Activated T-cell treated with anti-CD3 and anti-CD28 coated beads, Interleukin-2, amount 50 U/mL, for 1 hour (primary cell): ENCODE measurements at places on chromosomes 4 and X.
A peak's percentile ranks its signal among the peaks of the same experiment; 100 is the strongest.

- DNase-seq: no peak
Measured at GRCh38 chr4:31548823-31549222, 828.7 kb downstream of the PCDH7 start.

DNA sequence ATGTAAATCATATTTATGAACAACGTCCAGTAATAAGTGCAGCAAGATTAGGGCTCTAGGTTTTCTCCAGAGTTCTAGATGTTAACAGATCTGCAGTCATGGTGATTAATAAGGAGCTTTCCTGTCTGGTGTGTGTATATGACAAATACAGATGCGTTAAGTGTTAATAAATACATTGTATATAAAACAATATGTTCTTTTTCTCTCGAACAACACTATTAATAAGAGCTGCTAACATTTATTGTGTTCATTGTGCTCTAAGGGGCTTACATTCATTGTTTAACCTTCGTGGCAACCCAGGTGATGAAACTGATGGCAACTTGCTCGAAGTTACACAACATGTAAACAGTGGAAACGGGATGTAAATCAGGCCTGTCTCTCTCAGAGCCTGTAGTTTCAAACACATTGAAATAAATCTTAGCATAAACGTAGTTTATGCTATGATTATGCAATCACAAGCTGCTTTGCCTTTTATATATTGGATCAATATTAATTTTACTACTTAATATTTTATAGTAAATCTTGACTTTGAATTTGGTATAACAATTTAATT is 547 bp upstream of the CLGN start:
- DNase-seq: no peak

DNA sequence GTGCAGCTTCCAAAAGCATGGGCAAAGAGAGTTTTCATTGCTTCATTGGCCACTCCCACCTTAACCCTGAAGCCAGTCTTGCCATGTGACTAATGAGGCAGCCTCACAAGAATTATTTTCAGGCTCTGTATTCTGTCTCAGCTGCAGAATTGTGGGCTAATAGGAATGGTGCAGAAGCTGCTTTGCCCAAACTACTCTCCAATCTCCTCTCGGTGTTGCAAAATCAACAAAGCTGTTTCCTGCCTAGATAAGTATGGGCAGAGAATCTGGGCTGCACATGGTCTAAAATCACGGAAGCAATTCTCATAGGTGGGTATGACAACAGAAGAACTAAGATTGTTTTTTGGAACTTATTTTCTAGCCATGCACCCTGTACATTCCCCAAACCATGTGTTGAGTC is 31.4 kb downstream of the PPP1R2C start:
- DNase-seq: no peak

DNA sequence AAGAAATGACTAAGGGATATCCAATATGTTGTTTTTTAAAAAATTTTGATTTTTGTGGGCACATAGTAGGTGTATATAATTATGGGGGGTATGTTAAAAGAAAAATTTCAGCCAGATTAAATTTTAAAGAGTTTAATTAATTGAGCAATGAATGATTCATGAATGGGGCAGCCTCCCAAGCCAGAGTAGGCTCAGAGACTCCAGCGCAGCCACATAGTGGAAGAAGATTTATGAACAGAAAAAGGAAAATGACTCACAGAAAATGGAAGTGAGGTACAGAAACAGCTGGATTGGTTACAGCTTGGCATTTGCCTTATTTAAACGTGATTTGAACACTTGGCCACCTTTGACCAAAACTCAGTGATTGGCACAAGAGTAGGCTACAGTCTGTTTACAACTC is 91.7 kb downstream of the SPATA18 start:
- DNase-seq: no peak

DNA sequence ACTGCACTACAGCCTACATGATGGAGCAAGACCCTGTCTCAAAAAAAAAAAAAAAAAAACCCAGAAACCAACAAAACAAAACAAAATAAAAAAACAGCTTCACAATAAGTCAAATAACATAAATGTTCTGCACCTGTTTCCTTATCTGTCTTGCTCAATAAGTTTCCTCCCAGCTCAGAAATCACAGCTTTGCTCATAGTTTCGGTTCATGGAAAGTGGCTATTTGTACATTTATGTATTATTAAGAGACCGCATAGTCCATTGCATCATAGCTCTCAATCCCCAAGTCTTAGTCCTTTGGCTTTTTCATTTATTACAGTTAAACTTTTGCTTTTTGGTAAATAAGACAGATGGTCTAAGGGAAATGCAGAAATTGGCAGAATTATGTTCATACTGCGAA is 24.4 kb upstream of the CFAP299 start:
- no peak for DNase-seq

DNA sequence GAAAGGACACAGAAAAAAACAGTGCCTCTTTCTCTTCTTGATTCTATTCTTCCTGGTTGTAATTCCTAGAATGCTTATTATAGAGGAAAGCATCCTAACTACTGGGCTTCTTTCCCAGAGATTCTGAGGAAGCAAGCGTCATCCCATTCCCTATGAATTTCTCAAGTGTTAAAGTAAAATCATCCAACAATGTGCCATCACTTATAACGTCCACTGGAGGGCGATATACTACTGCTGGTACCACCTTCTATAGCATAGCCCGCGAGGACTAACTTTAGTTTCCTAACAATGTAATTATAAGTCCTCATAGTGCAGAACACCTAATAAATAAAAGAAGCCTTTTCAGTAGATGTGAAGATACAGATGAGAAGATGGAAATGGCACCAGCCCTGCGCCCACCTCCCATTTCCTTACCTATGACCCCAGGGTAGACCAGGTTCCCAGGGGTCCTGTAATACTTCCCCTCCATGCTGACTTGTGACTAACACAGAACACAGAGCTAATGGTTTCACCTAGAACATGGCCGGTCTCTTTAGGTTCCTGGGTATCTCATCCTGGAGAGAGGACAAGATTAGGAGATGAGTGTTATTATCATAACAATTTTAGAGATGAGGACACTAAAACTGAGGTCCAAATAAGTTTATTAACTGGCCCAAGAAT is 4.2 kb downstream of the CENPVL3 start:
- no peak for DNase-seq

GRCh38 chrX:66046612-66047235 is 6.8 kb upstream of the VSIG4 start:
- no peak for DNase-seq

DNA sequence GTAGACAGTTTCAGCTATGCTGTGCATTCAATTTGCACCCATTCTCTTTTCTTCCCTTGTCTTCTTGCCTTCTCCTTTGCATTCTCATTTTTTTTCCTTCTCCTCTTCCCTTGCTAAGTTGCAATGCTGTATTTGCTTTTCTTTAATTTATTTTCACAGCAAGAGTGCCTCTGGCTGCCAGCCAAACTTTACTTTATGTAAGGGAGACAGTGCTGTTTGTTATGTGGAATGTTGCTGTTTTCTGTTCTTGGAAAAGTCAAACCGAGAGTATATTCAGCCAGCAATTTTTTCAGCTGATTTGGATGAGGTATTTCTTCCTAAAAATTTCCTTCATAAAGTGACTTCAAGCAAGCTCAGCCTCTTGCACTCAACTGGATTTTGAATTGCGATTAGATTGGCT is 1293.4 kb downstream of the ARAP2 start:
- DNase-seq: no peak

DNA sequence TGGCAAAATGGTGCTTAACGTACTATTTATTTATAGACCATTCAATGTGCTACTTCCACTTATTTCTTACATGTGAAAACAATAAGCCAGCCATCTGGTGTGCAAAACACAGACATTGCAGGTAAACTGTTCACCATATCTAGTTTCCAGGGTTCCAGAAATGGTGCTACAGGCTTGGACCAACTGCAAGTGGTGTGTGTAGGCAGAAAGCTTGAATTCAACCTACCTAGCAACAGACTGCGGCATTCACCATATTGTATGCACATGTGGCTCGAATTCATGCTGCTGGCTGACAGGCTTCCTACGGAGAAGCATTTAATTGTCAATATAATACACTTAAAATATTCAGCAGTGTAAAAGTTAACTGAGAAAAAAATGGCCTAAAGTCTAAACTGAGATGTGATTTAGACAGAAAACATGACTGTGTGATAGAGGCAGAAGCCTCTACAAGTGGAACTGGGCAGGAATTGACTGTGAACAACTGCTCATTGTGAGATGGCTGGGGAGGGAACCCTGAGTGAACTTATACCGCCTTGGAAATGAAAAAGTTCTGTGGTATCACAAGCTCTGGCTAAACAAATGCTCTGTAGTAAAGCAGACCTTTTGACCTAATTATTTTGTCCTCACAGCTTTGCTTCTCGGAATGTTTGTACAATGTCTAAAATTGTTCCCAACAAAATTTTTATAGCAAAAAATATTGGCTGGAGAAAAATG is 434.7 kb downstream of the GRIA2 start:
- DNase-seq: no peak

GRCh38 chrX:19924285-19924684 is 36.9 kb upstream of the SH3KBP1 start:
- DNase-seq: no peak

GRCh38 chr4:81527115-81527514 is 55.4 kb upstream of the RASGEF1B start:
- DNase-seq: no peak

DNA sequence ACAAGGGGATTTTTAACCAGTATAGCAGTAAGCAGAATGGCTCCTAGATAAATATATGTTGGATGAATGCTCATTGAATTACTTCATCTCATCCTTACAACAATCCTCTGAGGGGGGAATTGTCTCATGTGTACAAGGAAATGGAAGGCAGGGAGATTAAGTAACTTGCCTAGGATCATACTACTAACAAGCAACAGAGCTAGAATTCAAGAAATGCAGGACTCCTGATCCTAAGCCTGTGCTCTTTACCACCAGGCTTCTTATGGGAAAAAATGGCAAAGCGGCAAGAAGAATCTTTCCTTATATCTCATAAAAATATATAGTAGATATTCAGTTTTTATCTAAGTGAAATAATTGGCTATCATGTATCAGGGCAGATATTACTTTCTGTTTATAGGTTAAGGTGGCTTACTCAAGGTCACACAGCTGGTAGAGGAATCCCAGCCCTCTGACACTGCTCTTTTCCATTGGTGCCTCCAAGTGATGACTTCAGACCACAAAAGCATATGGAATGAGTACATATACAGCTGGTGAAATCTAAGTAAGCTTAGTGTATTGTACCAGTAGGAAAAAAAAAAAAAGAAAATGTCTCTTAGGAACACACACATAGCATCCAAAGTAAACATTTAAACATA is 2.1 kb downstream of the ABHD18 start:
- DNase-seq: no peak

- DNase-seq: no peak
Measured at GRCh38 chr4:123878976-123879375, 482.4 kb downstream of the SPRY1 start.

- DNase-seq: peak; percentile 22
Measured at GRCh38 chr4:152937336-152938236, 1.5 kb downstream of the FHDC1 start.
